ENCODE measurements at places on chromosomes 2 and 18.
A peak's percentile ranks its signal among the peaks of the same experiment; 100 is the strongest.

DNA sequence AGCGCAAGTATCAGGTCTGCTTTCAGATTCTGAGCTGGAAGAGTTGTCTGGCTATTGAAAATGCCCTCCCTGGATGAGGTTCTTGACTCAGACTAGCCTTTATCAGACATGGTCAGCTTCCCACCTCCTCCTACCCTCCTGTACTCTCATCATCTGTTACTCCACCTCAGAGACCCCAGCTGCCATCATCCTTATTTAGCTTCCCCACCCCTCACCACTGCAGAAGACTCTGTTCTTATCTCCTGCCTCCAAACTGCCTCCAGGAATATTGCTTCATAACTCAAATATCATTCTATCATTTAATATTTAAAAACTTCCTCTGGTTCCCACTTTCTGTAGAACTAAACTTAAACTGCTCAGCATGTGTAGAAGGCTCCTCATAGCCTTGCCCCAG is 31.1 kb upstream of the PPP3R1 start:
- DNase-seq = no peak

GRCh38 chr2:217886091-217886490 is 116.7 kb downstream of the TNS1 start:
- DNase-seq = no peak

GRCh38 chr2:37795938-37796337 is 124.5 kb upstream of the CDC42EP3 start:
- peak; percentile 81 for DNase-seq

DNA sequence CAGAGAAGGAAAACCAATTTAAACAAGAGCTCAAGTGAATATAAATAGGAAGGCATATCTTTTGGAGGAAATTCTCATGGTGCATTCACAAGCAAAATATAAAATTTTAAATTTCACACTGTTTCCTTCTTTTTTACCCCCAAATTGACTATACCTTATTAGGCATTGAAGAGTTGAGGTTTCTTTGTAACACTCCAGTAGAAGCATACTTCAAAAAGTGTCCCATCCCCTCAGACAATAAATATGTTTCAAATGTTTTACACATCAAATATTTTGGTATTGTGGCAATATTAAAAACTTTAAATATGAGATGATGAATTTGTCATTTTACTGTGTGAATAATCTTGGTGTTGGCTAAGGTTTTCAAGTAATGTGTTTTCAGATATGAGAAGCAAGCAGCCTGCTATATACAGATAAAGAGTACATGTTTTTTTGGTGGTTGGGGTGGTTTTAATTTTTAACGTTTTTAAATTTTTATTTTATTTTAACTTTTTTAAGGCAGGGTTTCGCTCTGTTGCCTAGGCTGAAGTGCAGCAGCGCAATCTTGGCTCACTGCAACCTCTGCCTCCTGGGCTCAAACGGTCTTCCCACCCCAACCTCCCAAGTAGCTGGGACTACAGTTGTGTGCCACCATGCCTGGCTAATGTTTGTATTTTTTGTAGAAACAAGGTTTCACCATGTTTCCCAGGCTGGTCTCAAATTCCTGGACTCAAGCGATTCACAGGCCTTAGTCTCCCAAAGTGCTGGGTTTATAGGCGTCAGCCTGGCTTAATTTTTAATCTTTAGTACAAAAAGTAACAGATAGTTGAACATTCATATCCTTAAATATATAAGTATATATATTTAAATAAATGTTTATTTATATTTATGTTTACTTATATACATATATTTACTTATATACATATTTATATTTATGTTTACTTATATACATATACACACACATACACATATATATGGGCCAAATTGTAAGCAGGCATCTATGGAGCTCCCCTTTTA is 36.5 kb upstream of the DLX1 start:
- DNase-seq = no peak

GRCh38 chr2:14896330-14897030 is 264.0 kb downstream of the LRATD1 start:
- DNase-seq = no peak

GRCh38 chr18:10067670-10068659 is 154.1 kb downstream of the VAPA start:
- no peak for DNase-seq

DNA sequence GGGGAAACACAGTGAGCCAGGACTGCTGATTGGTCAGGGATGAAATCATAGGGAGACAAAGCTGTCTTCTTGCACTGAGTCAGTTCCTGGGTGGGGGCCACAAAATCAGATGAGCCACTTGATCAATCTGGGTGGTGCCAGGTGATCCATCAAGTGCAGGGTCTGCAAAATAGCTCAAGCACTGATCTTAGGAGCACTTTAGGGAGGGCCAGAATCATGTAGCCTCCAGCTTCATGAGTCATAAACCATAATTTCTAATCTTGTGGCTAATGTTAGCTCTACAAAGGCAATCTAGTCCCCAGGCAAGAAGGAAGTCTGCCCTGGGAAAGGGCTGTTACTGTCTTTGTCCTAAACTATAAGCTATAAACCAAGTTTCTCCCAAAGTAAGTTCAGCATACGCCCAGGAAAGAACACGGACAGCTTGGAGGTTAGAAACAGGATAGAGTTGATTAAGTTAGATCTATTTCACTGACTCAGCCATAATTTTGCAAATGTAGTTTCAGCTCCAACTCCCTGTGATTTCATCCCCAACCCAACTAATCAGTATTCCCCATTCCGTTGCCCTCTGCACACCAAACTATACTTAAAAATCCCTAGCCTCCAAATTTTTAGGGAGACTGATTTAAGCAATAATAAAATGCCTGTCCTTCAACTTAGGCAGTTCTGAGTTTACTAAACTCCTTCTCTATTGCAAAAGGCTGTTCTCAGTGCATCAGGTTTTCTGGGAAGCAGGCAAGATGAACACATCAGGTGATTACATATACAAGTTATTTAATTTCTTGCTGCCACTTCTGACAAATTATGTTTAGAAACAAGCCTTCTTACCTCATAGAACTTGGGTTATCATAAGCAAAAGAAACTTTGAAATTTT is 226.9 kb upstream of the SPOPL start:
- peak; percentile 23 for DNase-seq

GRCh38 chr2:127860130-127860529 is 2.2 kb upstream of the POLR2D start:
- DNase-seq = no peak

GRCh38 chr2:182636699-182637098 is 79.4 kb upstream of the DNAJC10 start:
- DNase-seq = no peak

DNA sequence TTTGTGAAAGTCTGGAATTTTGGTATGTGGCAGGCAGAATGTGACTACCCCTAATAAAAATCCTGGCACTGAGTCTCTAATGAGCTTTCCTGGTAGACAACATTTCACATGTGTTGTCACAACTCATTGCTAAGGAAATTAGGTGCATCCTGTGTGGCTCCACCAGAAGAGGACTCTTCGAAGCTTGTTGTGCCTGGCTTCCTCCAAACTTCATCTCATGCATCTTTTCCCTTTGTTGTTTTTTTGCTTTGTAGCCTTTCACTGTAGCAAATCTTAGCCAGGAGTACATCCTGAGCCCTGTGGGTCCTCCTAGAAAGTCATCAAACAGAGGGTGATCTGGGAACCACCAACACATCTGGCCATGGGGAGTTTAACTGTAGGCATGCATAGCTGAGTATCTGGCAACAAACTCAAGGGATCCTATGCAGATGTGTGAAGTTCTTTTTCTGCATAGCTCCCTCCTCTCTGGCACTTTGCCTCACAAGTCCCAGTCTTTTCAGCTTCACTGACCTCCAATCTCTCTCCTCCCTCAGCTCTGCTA is 42.1 kb upstream of the SERTAD2 start:
- peak; percentile 38 for DNase-seq
